ENCODE measurements at places on chromosomes 12 and 14.

- no peak for DNase-seq
These were observed 67.0 kb downstream of the PRKCH start for GRCh38 chr14:61388173-61388975.

GRCh38 chr12:16962889-16963288, 356.9 kb upstream of the LMO3 start:
- no peak for DNase-seq

GRCh38 chr12:75705749-75706711, 194.6 kb upstream of the KRR1 start:
- DNase-seq = peak; percentile 14

DNA sequence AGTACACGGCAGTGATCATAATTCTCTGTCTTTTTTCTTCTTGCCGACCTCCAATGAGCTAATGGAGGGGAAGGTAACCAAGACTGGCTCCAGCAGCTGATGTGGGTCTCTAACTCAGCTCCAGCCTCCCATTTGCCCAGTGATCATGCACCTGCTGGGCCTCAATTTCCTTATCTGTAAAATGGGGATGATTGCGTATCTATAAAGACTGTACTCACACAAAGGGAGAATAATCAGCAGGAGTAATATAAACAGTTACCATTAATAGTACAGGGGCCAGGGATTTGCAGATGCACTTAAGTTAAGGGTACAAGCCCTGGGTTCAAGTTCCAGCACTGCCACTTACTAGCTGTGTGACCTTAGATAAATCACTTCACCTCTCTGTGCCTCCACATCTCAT, 204.9 kb upstream of the LHX5 start:
- no peak for DNase-seq

- DNase-seq = no peak
These were observed 276.3 kb upstream of the CRY1 start for GRCh38 chr12:107369679-107370078.

- DNase-seq = peak; percentile 11
These were observed 672 bp upstream of the SCFD1 start for GRCh38 chr14:30621354-30621939.

DNA sequence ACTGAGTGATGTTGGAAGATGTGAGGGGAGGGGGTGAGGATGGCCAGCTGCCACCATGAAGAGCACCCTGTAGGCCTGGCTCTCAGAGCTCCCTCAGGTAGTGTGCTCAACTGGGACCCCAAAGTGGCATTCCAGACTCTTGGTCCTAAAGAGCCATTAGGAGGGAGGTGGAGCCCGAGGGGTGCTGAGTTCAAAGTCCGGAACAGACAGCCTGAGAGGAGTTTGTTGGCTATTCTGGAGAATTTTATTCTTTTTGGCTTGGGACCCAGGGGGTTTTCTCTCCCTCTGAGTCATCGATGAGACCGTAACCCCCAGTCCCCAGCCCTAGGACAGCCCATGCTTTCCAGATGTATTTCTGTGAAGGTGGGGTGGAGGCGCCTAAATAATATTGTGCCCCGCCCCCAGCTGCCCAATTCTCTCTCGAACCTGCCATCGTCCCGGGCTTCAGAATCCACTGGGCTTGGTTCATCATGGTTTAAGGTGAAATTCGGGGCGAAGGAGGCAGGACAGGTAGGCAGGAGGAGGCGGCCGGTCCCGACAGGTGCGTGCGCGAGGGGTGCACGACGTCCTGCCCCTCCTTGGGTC, 690 bp upstream of the RBP5 start:
- no peak for DNase-seq

DNA sequence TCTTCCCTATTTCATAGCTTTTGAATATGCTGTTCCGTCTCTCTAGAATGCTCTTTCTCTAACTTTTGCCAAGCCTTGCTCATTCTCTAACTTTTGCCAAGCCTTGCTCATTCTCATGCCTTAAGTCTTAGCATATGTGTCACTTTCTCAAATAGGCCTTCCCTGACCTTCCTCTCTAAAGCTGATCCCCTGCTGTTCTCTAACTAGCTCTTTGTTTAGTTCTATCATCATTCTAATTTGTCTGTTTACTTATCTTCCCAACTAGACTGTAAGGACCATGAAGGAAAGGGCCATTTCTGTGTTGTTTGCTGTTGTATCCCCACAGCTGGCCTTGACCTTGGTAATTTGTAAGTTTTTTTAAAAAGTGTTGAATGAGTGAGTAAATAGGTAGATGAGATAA, 71.1 kb downstream of the ZNF641 start:
- no peak for DNase-seq

GRCh38 chr14:81990312-81990761, 456.7 kb upstream of the SEL1L start:
- DNase-seq = peak; percentile 50

DNA sequence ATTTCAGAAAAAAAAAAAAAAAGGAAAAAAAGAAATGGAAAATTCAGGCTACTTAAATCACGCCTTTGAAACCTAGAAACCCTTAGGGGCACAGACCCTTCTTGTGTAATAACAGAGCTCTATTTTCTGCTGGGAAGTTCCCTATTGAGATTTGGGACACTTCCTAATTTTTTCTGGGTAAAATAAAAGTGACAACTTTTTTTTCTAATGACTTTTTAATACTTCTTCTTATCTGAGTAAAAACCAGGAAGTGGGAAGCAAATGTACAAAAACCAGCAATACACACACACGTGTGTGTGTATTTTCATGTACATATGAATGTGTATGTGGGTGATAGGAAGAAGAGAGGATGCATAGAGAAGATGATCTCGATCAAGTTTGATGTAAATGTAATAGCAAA, 35.8 kb downstream of the ETV6 start:
- DNase-seq = no peak

- no peak for DNase-seq
These were observed 212.9 kb downstream of the NRXN3 start for GRCh38 chr14:78383060-78383459.

DNA sequence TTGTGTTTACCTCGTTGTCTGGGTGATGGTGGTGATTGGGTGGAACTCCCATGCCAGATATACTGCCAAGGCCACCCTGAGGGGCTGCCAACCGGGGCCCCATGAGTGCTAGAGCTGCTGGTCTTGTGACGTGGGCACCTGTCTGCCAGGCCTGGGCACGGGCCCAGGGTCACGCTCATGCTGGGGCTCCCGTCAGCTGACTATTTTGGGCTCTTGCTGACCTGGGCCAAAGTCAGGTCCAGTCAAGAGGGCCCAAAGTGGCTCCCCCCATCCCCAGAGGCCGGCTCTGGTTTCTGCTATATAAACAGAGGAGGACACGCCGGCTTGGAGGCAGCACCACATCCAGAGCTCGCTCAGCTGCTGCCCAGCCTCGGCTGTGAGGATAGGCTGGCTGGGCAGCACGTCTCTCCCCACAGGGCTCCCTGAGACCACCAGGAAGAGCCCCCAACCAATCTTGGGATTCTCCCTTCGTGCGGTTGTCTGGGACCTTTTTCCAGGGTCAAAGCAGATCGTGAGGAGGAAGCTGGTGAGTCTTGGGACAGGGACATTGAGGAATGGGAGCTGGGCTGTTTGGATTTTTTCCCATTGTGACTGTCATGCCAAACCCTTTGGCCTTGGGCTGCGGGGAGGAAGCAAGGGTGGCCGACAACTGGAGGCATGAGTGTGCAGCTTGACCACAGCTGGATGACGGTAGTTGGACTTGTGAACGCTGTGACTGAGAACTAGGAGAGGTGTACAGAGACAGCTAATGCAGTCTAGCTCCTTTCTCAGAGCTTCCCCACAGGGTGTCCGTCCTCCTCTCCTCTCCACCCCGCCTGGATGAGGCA, 7.6 kb upstream of the NR4A1 start:
- no peak for DNase-seq

- no peak for DNase-seq
These were observed 47.1 kb downstream of the RPGRIP1 start for GRCh38 chr14:21326972-21327371.

DNA sequence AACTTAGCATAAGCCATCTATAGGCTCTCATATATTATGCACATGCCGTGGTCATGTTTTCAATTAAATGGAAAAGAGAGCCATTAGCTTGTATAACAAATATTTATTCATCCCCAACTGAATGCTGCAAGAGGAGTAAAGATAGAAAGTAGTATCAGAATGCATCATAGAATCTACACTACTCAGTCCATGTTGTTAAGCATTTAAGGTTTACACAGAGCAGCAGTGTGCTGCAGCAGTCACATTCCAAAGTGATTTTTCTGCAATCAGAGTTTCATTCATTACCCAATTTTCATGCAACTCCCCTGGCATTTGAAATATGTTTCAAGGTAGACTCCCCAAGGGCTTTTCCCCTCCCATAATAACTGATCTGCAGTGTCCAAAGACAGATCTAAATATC, 82.2 kb upstream of the LMO3 start:
- no peak for DNase-seq

GRCh38 chr14:80425686-80426085, 214.4 kb upstream of the DIO2 start:
- no peak for DNase-seq

DNA sequence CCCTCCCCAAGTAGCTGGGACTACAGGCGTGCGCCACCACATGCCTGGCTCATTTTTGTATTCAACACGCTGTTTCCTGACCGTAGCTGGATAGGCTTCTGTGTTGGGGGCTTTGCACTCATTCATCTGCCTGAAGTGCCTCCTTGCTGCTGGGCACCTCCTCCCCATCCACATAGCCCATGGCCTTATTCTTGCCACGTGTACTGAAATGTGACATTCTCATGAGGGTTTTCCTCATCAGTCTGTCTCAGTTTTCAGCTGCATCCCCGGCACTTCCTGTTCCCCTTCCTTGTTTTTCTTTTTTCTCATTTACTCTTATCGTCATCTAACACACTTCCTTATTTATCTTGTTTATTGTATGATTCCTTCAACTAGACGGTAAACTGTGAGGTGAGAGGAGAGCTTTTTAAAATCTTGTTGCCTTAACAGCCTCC, 36.6 kb downstream of the RCOR1 start:
- peak; percentile 55 for DNase-seq

DNA sequence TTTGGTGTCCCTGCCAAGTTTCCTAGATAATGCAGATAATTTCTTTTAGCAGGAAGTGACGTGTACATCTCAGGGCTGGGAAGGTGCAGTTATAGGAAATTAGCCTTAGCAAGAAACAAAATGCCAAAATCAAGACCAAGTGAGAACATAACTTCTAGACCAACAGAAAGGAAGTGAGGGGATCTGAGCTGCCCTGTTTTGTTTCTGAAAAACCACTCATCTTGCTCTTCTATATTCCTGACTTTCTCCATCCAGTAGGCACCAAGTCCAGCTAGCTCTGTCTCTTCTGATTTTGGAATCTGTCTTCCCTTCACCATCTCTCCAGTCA, 23.9 kb upstream of the DUSP6 start:
- no peak for DNase-seq

DNA sequence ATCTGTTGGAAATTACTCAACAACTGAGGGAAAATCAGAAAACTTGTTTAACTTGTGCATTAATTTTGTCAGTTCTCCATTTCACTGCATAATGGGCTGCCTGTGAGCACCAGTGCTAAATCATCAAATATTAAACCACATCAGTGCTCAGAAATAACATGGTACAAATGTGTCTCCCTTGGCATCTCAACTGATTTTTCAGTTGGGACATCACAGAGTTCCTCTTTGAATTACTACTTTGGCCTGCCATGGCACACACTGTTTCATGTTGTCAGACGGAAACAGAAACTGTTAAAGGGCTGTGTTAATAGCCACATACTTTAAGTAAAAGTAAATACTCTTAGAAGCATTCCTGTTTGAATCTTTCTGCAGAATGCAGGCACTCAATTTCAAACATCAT, 42.1 kb upstream of the STRN3 start:
- no peak for DNase-seq

DNA sequence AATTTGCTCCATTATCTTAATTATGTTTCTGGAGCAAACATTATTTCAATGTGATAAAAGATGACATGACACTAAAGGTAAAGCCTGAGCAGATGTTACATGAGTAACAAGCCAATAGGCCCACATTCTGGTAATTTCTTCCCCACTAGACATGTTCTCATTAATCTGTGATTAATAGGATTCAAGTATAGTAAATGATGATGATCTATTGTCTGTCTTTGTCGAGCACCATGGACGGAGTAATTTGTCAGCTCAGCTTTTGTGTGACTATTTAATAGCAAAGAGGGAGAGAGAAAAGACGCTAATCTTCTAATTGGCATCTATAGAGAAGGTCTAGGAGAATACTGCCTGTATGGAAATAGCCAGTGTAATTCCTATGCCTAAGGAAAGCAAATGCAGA, 62.2 kb upstream of the INSM2 start:
- no peak for DNase-seq

GRCh38 chr14:53034688-53035230, 83.9 kb upstream of the FERMT2 start:
- DNase-seq = no peak

GRCh38 chr14:64681796-64682710, 22.2 kb upstream of the PLEKHG3 start:
- DNase-seq = no peak

GRCh38 chr12:104713444-104713843, 244.6 kb downstream of the SLC41A2 start:
- no peak for DNase-seq

DNA sequence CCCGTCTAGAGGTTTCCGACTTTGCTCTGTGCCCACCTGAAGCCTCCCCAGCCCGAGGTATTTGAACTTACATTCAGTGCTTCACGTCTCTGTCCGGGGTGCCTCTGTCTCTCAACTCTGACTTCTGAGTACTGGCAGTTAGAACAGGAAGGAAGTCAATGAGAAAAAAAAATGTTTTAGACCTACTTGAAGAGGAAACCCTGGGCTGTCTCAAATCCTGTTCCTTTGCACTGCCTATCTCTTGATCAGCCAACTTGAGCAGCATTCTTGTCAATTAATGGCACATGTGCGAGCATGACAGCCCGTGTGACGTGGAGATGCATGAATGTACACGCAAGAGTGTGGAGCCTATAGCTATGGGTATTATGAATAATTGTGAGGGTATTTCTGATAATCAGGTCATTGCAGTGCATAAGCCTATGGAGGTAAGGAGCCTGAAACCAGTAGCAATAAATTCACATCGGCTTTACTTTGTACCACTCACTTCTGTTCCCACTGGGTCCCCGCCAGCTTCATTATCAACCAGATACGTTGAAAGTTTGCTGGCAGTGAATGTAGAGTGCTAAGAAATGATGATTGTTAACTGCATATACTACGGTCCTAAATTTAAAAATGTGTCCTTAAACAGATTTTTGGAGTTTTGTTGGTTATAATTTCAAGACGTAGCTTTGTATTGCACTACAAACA, at the start of gene ARHGDIB:
Gene ARHGDIB, minus strand, starts transcription at position 136 of the 687 bp plus-strand sequence. CDS start 10,889 bp downstream, outside the sequence.
- no peak for DNase-seq

- DNase-seq = peak; percentile 21
These were observed 5.4 kb upstream of the MRPS35 start for GRCh38 chr12:27705263-27705662.

DNA sequence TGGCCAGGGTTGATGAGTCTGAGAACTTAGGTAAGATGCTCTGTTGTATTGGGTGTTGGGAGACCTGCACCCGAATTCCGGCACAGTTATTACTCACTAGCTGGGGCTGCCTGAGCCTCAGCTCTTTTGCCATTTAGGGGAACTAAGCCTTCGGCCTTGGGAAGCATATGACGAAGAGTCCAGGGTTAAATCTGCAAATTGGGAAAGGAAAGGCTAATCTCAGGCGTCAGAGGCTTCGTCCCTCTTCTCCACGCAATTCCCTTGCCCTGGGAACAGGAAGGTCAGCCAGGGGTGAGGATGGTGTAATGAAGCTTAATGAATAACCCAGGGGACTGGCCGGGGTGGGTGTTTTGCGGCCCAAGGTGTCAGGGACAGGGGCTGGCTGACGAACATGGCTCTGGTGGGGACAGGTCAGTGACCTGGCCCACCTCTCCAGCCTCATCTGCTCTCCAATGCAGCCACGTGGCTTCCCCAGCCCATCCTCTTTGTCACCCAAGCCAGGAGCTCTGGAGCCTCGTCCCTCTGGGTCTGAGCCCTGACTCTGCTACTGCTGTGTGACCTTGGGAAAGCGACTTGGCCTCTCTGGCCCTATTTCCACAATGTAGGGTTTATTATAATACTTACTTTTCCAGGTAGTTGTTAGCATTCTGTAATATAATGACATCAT, 3.8 kb upstream of the SDSL start:
- DNase-seq = no peak
